ENCODE measurements at places on chromosomes 1 and 21. TPM values are rescaled to one million over a fixed set of nuclear protein-coding genes. Genes with fewer than 3 reads are reported as not detected.

The SH3BP5L gene
- 35.1 TPM for total RNA-seq

The LCE2D gene
- not detected for total RNA-seq

The METTL25B gene
- total RNA-seq, result 40.0 TPM

- H3K4me3 ChIP-seq, result no peak overlapping the region
- H3K4me1 ChIP-seq, result no peaks in the 10 kb centered on the region
- H3K27ac ChIP-seq, result no peak overlapping the region
- peaks cover 3% of the 10 kb centered on the region for H3K36me3 ChIP-seq
- H3K27me3 ChIP-seq, result no peaks in the 10 kb centered on the region
These were observed 521.6 kb upstream of the BEND5 start for GRCh38 chr1:49298304-49298703.

GRCh38 chr1:209457401-209458125 is 126.0 kb upstream of the CAMK1G start:
- no peaks in the 10 kb centered on the region for H3K36me3 ChIP-seq
- peaks cover 9% of the 10 kb centered on the region for H3K27me3 ChIP-seq
- no peak overlapping the region for H3K27ac ChIP-seq
- H3K4me1 ChIP-seq, result peaks cover 2% of the 10 kb centered on the region
- no peak overlapping the region for H3K4me3 ChIP-seq
- DNase-seq, result no peak

GRCh38 chr21:34333121-34333739 is 30.6 kb upstream of the KCNE2 start:
- no peak overlapping the region for H3K27ac ChIP-seq
- H3K27me3 ChIP-seq, result peaks cover 2% of the 10 kb centered on the region
- DNase-seq, result no peak
- no peaks in the 10 kb centered on the region for H3K36me3 ChIP-seq
- H3K4me3 ChIP-seq, result no peak overlapping the region
- H3K4me1 ChIP-seq, result peaks cover 2% of the 10 kb centered on the region

All from progenitor cell of endocrine pancreas (in vitro differentiated cells).